ENCODE measurements at places on chromosomes 13 and 19.

DNA sequence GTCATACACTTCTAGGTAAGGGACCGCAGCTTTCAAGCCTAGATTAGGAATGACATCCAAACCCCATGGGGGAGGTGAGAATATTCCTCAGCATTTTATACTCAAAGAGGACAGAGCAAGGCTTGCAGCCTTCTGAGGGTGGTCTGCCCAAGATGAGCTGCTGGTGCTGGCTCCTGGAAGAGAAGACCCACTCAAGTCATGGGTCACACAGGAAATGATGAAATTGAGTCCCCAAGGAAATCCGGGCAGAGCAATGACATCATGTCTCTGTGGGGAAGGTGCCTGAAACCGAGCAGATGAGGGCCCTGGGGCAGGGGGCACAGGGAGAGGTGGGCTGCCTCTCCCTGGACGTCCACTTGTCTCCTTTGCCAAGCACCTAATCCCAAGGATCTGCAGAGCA lies 468.7 kb downstream of the TSHZ3 start:
- no peak for DNase-seq

DNA sequence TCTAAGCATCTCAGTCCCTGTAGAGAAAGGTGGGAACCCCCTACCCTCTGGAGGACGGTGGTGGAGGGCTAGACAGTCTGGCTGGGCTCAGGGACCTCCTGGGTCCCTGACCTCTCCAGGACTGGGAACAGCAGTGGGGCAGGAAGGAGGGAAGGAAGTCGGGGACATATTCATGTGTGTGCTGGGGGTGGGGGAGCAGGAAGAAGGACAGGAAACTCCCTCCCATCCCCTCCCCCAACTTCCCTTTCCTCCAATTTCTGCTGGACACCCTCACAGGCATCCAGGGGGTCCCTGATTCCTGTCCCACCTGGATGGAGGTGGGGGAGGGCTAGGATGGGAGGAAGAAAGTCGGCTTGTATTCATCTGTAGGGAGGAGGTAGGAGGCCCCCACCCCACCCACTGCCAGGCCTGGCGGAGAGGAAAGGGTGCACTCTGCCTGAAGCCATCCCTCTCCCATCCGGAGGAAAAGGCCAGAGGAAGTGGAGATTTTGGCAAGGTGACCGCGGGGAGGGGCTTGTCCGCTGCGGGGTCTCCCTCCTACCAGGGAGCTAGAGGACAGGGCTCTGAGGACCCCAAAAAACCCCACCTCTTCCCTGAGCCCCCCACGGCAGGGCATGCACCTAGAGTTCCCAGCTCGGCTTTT lies 2.3 kb downstream of the NOVA2 start:
- no peak for DNase-seq

DNA sequence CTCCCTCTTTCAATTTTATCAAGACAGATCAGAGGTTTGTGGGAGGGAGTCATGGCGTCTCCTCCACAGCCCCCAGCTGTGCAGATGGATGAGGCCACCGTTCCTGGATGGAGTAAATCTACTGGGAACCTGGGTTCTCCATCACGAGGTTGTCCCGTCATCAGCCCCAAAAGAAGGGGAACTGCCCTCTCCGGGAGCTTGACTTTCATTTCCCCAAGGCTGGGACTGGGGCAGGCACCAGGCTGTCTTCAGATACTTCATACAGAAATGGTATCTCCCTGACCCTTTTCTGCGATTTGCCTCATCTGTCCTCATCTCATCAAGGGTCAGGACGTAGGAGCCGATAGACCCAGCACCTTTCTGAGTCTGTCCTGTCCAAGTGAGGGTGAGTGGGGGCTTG lies 9.8 kb downstream of the LILRB2 start:
- DNase-seq: no peak

GRCh38 chr13:39232401-39232980 lies 194.2 kb downstream of the NHLRC3 start:
- DNase-seq: no peak

- DNase-seq: peak; percentile 6
Measured at GRCh38 chr13:74644229-74644628, 510.0 kb upstream of the KLF12 start.

DNA sequence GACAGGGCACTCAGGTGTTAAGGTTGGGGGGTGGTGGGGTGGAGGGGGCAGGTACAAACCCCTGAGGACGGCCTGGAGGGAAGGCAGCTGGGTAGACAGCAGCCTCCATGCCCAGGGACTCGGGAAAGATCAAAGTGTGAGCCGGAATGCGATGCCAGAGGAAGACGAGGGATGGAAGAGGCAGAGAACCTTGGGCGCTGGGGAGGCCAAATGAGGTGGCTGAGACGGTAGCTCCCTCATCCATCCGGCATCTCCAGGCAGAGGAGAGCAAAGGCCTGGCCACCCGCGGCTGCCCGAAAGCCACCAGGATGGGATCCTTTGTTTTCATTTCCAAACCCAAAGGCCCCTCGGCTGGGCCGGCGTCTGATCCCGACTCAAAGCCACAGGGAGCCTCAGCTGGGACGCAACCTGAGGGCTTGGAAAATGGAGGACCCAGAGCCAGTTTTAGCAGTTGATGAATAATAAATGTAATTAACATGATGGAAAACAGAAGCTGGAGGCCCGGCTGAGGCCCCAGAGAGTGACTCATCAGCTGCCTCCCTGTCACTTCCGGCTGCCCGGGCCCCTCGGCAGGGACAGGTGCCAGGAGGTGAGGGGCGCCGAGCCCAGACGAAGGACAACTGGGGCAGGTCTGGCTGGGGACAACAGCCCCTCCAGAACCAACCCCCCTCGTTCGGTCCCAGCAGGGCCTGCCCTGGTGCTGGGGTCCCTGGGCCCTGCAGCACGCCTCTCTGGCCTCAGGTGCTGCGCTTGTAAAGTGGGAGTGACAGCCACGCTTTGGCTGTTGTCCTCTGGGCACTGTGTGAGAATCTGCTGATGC lies 61.6 kb downstream of the CEBPG start:
- peak; percentile 7 for DNase-seq

GRCh38 chr13:97627566-97627965 lies 193.6 kb downstream of the RAP2A start:
- peak; percentile 76 for DNase-seq

DNA sequence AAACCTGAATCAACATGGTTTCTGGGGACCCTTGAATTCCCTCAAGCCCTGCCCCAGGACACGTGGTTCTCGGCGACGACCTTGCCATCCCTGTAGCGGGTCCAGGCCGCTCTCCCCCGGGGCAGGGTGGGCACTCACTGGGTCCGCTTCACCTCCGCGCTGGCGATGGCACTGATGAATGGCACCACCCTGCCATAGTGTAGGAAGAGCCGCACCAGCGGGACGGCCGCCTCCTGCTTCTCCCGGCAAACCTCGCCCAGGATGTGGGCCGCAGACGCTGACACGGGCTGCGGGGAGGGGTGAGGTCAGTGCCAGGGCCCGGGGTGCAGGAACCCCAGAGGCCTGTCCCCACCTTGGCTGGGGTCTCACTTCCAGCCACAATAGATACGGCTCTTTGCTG lies 44.1 kb upstream of the C13orf46 start:
- no peak for DNase-seq

DNA sequence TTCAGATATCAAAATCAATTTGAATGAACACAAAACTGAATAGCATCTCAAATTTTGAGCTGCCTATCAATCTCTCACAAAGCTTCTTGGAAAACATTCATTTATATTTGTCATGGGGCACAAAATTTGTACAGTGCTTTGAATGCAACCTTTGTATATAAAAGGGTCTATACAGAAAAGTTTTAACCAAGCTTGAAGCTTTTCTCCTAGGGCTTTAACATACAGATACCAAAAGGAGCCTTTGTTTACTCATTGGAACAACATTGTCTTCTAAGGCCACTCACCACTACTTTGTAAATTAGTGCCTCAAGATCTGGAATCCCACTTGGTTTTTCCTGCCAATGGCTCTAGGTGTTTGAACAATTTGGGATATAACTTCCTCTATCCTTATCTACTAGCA lies 21.2 kb downstream of the LNX2 start:
- no peak for DNase-seq

GRCh38 chr13:86909318-86909717 lies 761.9 kb upstream of the SLITRK5 start:
- no peak for DNase-seq

DNA sequence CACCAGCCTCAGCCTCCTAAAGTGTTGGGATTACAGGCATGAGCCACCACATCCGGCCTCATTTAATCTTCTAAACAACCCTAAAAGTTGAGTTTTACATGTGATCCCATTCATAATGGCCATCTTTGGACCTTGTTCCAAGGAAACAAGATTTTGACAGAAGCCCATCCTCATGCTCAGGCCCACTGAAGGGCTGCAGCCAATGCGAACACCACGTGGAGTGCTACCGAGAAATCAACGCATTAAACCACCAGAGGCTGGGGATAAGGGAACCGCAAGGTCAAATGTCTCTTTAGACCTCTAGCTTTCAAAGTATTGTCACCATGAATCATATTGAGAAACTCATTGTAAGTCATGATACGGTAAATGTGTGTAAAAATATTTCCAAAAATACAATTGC lies 49.4 kb upstream of the DOCK9 start:
- no peak for DNase-seq

DNA sequence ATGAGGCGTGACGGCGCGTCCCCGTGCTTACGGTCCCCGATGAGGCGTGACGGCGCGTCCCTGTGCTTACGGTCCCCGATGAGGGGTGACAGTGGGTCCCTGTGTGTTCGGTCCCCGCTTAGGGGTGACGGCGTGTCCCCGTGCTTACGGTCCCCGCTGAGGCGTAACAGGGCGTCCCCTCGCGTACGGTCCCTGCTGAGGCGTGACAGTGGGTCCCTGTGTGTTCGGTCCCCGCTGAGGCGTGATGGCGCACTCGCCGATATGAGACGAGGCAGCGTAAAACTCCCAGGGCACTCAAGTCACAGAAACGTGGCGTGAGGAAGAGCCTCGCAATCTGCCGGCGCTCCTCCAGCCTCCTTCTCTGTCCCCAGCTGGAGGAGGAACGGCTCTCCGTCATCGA lies 20.9 kb downstream of the CFAP97D2 start:
- no peak for DNase-seq
